ENCODE measurements at places on chromosomes 6 and 20.

DNA sequence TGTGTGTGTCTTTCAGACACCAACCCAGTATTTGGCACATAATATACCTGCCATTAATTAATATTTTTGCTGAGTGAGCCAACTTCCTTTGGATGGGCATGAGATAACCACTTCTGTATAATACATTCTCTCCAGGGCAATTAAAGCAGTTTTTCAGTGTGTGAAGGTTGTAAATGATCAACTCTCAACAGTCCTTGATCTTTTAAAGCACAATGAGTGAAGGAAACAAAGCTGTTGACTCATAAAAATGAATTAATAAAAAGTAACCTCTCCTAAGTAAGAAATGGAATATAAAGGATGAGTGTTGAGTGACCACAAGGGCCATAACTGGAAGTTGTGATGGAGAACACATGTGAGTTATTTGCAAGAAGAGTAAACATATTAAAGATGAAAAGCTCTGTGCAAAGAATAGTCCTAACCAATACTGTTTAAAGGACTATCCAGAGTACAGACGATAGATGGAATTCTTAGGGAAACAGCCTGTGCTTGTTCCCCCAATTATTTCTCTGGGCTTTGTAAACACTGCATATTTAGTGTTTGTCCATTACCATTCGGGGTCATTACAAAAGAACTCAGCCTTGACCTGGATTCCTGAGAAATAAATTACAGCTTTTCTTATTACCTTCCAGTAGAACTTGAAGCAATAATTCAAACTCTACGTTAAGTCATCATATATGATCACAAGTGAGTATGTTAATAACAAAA is 446.2 kb downstream of the PLCB1 start:
- no peak for DNase-seq

GRCh38 chr6:136371959-136372358 is 82.3 kb upstream of the BCLAF1 start:
- DNase-seq = no peak

- no peak for DNase-seq
These were observed 71.6 kb downstream of the GPX5 start for GRCh38 chr6:28597217-28597835.

GRCh38 chr6:18835976-18836375 is 448.8 kb downstream of the RNF144B start:
- DNase-seq = no peak

DNA sequence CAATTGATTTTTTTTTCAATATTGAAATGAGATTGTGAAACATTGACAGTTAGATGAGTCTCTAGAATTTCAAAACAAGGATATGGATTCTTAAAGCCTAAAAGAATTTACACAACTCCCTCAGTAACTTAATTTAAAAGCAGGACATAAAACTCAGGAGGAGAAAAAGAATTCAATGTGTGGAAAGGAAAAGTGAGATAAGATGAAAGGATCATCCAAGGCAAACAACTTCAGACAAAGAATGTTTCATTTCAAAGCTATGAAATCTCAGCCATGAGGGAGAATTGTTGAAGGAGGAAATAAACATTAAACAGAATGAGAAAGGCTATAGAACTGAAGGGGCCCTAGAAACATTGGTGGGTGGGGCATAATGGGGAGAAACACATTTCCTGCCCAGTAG is 191.7 kb upstream of the NOX3 start:
- no peak for DNase-seq

DNA sequence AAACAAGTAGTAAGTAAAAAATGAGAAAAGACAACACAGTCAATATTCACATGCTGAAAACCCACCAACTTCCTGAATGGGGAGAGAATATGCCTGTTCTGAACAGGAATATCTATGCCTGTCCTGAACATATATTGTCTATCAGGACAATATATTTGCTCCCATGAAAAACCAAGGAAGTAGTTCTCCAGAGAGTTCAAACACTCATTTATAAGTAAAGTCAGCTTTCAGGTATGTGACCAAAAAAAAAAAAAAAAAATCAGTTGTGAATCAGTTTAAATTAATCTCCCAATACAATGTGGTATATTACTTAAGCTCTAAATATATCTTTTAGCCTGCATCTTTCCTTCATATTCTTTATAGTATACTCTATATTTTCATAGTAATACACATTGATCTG is 119.5 kb downstream of the MYB start:
- DNase-seq = no peak

DNA sequence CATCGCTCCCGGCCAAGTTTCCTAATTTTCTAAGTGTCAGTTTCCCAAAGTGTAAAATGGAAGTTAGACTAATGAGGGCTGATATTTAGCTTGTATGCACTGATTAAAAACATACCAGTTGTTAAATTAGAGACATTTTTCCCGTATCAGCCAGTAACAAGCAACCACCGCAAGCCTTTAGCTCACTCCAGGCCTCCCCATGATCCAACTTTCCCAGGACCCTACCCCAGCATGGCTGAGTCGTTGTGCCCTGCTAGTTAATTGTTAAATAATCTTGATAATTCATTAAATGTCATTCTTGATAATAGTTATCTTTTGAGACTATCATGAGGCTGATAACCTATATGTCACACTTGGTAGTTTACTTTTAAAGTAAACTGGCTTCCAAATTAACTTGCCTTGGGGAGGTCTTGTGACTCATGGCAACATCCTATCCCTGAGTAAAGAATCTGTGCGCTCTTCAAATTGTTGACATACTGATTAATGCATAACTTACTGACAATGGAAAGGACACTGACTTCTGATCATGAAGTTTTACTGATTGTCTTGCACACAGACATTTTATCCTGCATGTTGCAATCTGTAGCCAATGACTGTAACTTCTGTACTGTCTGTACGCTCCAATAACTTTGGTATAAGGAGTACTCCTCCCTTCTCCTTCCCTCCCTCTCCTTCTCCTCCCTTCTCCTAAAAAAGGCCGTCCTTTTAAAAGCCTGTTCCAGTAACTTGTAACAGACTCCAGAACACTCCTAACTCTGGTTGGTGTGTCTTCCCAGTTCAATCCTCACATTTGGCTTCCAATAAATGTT is 6.3 kb upstream of the GTF3C6 start:
- no peak for DNase-seq

GRCh38 chr6:115896538-115897129 is 164.1 kb downstream of the FRK start:
- no peak for DNase-seq

- peak; percentile 87 for DNase-seq
These were observed 23.6 kb downstream of the VPS52 start for GRCh38 chr6:33247977-33248642.

- DNase-seq = peak; percentile 71
These were observed 121.7 kb upstream of the SLC2A12 start for GRCh38 chr6:134173936-134174671.

GRCh38 chr20:45948261-45948733 is 13.8 kb downstream of the PCIF1 start:
- no peak for DNase-seq

DNA sequence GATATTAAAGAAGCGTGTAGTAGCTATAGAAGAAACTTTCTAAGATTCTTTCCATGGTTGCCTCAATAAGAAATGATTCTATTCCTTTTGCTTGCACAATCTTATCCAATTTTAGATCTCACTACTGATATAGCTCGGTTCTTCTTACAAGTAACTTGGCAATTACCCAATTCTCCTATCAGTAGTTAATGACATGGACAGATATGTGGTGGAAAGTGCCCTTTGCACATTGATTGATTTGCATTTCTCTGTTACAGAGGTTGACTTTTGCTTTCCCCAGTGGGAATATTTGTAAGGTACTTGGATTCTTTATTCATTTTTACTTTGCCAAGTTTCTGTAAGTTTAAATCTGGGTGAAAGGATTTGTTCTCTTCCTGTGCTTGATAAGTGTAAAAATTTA is 93.7 kb upstream of the QKI start:
- DNase-seq = no peak

DNA sequence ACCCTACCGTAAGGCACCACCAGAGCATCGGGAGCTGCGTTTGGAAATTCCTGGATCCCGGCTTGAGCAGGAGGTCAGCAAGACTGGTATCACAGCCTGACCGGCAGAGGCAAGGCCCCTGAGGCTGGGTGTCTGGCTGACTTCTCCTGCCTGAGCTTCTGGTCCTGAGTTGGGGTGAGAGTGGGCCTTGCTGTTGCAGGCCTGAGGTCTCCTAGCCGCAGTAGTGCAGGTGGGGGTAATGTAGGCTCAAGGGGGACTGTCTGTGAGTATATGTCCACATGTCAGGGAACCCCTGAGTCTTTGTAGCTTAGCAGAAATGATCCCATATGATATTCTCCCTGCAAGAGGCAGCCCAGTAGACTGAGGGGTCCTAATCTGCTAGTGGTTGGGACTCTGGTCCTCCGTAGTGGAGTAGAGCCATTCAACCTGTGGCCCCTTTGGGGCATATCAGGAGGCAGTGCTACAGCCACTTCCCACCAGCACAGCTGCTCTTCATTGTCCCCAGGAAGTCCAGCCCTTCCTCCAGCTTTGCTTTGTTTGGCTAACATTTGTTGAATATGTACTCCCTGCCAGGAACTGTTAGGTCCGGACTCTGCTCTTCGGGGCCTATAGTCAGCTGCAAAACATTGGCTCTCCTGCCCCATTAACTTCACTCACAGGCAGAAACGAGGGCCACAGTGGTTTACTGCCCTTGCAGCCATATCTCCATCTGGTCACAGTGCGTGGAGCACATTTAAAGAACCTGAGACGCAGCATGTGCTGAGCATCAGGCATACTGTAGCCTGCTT is 10.9 kb downstream of the LRRC73 start:
- no peak for DNase-seq

- DNase-seq = no peak
These were observed 18.1 kb downstream of the PMEPA1 start for GRCh38 chr20:57691699-57692098.

- DNase-seq = no peak
These were observed 44.4 kb upstream of the SLC22A3 start for GRCh38 chr6:160303806-160304205.

DNA sequence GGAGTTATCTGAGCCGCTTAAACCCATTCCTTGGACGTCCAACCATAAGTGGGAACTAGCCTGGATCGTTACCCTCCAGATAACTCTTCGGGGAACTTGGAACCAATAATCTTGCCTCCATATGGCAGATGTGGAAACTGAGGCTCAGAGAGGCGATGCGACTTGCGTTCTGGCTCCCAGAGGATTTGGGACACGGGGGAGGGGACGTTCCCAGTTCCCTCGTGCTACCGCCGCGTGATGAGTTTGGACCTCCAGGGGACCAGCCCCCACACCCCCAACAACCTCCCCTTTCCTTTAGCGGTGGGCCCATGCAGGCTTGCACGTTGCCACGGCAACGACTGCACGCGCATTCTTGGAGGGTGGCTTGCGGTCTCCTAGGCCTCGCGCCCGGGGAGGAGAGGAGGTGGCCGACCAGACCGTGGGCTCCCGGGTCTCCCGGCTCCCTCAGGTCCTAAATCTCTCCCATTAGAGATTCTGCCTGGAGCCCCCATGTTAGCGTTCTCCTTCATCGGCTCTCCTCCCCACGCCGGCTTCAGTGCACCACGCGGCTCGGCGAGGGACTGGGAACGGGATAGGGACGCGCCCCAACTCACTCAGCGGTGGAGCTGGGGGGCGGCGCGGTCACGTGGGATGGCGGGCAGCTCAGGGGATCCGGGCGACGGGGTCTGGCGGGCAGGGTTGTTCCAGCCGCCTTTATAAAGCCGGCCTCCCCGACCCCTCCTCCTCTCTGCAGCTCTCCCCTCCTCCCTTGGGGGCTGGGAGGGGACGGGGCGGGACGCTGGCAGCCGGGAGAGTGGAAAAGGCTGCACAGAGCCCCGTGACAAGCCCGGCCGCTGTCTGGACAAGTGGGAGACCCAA is at the start of gene PLTP:
PLTP (minus strand) TSS at position 670 of the 858 bp plus-strand sequence. CDS start 703 bp downstream, outside the sequence.
- peak; percentile 51 for DNase-seq

DNA sequence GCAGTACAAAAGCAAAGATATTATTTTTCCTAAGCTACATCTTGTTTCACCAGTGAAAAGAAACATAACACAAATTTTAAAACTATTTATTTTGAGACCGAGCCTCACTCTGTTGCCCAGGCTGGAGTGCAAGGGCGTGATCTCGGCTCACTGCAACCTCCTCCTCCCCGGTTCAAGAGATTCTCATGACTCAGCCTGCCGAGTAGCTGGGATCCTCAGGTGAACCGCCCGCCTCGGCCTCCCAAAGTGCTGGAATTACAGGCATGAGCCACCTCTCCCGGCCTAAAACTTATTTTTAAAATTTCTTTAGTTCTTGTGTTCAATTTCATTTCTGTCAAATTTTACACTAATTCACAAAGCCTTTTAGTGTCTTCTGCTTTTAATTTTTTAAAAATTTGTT is 5.9 kb downstream of the SRSF12 start:
- DNase-seq = no peak

DNA sequence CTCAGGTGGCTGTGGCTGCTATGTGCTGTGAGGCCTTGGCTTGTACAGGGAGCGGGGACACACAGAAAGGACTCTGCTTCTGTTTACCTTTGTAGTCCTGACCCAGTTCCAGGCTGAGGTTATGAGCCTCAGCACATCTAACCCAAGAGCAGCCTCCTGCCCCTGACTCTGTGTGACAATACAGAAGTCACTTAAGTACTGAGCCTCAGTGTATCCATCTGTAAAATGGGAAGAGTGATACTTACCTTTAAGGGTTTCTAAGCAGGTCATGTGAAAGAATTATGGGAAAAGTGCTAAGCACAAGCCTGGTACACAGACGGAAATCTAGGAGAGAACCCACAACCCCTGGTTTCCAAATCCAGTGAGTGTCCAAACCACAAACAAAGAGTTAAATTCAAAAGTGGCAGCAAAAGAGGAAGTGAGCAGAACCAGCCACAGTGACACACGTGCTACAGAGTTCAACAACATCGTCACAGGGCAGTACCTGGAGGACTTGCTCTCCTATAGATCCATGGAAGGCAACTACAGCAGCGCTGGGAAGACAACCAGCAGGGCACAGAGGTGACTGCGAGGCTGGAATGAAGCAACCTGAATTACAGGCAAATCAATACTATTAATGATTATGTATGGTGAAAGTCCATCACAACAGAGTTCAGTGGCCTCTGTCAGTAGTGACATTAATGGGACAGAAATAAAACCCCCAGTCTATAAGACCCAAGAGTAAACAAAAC is 12.5 kb downstream of the TRIM26 start:
- no peak for DNase-seq

GRCh38 chr6:5697508-5697907 is 309.2 kb downstream of the NRN1 start:
- no peak for DNase-seq

GRCh38 chr6:5659467-5659866 is 347.3 kb downstream of the NRN1 start:
- DNase-seq = no peak

- no peak for DNase-seq
These were observed 13.9 kb downstream of the TRAM2 start for GRCh38 chr6:52562911-52563310.

GRCh38 chr6:44162876-44163625 is 4.4 kb downstream of the CAPN11 start:
- DNase-seq = no peak

GRCh38 chr6:5435449-5435848 is 174.1 kb downstream of the FARS2 start:
- no peak for DNase-seq

- no peak for DNase-seq
These were observed 91.9 kb upstream of the TINAG start for GRCh38 chr6:54216336-54216735.
